ENCODE measurements at places on chromosomes 7 and 10.
A peak's percentile ranks its signal among the peaks of the same experiment; 100 is the strongest.

DNA sequence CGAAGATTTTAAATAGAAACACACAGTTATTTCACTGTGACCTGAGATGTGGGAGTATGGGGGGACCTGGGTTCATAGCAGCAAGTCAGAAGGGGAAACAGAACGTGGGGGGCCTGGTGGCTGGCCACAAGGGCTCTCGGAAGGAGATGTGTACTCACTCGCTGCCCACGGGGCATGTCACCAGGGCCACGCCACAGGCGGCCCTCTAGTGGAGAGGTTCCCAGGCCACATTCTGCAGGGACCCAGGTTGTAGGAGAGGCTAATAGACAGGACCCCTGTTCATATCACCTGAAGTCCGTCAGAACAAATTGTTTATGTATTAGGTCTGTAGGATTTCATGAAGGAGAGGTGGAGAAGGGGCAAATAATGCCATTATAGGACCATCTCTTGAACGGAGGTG is 25.1 kb upstream of the SVOPL start:
- no peak for DNase-seq

- no peak for DNase-seq
Observed at GRCh38 chr7:82124445-82124844, 319.1 kb downstream of the CACNA2D1 start.

DNA sequence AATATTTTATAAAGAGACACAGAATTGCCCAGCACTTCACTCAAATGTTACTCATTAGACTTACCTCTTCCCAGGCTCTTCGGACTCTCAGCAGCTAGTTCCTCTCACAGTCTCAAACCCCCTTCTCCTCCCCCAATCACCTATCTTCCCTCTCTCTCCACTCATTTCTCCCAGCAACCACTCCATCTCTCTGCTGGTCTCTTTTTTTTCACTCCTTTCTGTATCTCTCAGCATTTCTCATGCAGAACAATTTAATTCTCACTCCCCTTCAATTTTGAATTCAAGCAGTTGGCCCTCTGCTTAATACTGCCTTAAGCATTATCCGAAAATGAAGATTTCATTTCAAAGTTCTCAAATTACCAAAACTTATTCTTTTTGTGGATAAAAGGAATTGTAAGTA is 34.4 kb upstream of the CAV2 start:
- no peak for DNase-seq

DNA sequence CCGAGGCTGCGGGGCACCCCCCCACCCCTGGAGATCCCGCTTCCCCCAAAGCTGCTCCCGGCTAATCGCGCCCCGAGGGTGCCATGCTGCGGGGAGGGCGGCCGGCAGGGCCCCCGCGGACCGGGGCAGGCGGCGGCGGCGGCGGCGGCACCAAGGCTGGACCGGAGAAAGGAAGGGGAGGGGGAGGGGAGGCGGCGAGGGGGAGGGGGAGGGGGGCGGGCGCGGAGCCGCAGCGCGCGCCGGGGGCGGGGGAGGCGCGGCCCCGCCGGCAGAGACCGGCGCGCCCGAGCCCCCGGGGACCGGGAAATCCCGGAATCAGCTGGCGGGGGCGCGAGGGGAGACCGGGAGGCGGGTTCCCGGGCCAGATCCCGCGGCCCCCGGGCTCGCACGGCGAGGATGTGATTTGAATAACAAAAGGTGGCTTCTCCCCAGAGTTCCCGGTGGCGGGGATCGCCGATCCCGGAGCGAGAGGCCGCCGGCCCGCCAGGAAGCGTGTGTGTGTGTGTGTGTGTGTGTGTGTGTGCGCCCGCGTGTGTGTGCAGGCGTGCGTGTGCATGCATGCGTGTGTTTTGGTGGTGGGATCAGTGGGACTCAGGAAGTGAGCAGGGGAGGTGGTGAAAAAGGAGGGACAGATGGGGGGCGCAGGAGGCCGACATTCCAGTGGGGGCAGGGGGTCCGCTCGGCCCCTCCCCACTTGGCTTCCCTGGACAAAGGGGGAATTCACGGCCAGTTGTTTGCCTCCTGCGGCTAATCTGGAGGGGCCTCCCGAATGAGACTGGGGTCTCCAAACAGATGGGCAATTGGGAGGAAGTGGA is 99.5 kb downstream of the HIP1 start:
- DNase-seq, result no peak

- DNase-seq, result peak; percentile 25
Observed at GRCh38 chr7:94763268-94763667, 107.3 kb upstream of the SGCE start.

GRCh38 chr7:157908006-157908782 is 571.4 kb downstream of the DNAJB6 start:
- DNase-seq, result no peak

DNA sequence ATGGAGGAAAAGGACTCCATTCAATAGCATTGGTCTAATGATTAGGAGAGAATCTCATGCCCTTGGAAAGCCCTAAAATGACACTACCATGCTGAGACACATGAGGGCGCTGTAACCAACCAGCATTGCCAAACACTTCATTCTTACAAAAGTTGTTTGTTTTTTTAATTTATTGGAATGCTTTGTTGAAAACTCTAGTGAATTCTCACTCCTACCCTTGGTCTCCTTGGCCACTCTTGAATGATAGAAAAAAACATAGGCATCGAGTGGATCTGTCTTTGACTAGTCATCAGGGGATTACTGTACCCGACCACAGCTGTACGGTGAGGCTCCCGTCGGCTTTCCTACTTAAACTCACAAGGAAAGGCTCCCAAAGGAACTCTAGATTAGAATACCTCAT is 29.3 kb upstream of the ADD3 start:
- DNase-seq, result no peak

GRCh38 chr10:58963723-58964124 is 212.7 kb upstream of the PHYHIPL start:
- no peak for DNase-seq

DNA sequence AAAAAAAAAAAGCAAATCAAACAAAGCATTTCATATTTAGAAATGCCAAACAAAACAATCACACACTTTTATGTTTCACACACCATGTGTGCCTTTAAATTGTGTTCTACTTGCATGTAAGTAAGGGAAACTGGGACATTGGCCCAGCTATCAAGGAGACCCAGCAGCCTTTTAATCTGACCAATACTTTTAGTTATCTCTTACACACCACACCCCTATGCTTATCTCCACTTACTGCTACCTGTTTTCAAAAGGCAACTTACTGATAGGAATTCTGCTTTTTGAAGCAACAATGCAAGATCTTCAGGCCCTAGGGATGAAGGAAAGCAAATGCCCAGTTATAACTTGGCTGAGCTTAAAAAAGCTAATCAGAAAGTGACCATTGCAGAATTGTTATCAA is 1244.8 kb upstream of the SORCS1 start:
- no peak for DNase-seq

- no peak for DNase-seq
Observed at GRCh38 chr10:121579656-121580055, 18.6 kb downstream of the FGFR2 start.

GRCh38 chr10:78518224-78518623 is 484.6 kb downstream of the RPS24 start:
- DNase-seq, result no peak

DNA sequence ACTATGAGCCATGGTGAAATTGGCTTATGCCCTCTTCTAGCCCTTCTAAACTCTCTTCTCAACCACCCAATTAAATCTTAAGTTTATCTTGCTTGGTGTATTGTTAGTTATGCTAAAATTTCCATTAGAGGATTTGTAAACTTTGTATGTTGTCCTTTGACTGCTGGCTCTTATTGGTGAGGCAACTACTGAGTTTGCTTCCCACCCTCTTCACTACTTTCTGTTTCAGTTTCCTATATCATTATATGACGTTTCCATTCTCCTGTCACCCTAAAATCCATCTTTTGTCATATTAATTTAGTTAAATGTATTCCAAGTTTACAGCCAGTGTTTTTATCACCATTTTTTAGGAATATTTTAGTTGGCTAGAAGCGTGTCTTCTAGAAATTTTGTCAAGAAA is 80.9 kb upstream of the VWC2 start:
- no peak for DNase-seq

DNA sequence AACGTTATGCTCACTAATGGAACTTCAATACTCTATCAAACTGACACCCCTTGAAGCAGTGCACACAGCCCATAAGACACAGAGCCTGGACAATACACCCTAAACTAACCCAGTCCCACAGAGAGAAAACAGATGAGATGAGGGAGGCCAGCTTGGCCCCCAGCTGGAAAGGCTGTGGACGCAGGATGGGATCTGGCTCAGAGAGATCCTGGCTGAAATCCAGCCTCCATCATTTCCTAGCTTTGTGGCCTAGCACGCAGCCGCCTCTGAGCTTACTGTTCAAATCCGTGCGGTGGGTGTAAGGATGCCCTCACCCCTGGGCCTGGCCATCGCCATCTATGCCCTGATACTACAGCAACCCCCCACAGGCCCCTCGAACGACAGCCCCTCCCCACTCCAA is 32.7 kb downstream of the SNX8 start:
- peak; percentile 10 for DNase-seq

- no peak for DNase-seq
Observed at GRCh38 chr7:1939434-1940401, 269.6 kb downstream of the ELFN1 start.

GRCh38 chr7:17600340-17600752 is 301.9 kb downstream of the AHR start:
- DNase-seq, result peak; percentile 93

- no peak for DNase-seq
Observed at GRCh38 chr10:131889755-131890154, 11.1 kb upstream of the PPP2R2D start.

- DNase-seq, result no peak
Observed at GRCh38 chr7:30321882-30322192, 37.4 kb downstream of the ZNRF2 start.

DNA sequence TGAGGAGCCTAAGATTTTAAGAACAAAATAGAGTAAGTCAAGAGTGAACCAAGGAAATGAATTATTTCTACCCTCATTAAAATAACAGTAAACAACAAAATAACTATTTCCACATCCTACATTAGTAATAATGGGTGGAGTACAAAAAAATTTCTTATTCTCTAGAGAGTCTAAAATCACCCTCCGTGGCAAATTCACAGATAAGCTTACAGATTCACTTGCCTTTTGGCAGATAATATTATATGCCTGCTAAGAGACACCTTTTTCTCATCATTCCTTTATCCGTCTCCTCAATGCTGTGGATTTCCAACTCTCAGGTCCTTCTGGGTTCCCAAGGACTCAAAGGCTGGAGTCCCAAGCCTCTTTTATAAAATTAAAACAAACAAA is 2.2 kb upstream of the EPC1 start:
- DNase-seq, result no peak

GRCh38 chr7:124713086-124713485 is 52.5 kb downstream of the GPR37 start:
- peak; percentile 83 for DNase-seq

- DNase-seq, result peak; percentile 89
Observed at GRCh38 chr7:151425670-151426440, 14.1 kb downstream of the CRYGN start.

GRCh38 chr7:101906291-101907240 is 89.1 kb downstream of the CUX1 start:
- no peak for DNase-seq

DNA sequence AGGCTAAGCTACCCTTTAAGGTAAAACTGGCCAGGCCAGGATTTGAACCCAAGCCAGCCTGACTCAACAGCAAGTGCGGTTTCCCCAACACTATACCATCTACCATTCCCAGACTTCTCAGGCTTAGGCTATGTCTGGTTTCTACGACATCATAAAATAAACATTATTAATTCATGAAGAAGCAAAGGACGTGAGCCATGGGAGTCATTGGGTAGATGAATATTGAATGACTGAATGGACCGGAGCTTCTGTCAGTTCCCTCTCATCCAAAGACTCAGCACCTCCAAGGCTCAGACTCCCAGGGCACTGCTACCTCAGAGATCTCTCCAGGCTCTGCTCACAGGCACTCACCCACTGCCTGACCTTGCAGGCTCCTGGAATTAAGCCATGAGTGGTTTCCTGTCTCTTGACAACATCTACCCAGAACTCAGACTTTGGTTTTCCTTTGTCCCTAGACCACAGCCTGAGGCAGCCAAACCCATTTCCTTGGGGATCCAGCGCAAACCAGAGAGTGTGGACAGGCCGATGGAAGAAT is 64.6 kb upstream of the STEAP1B start:
- peak; percentile 97 for DNase-seq

- no peak for DNase-seq
Observed at GRCh38 chr10:16919121-16919982, 102.1 kb upstream of the RSU1 start.

DNA sequence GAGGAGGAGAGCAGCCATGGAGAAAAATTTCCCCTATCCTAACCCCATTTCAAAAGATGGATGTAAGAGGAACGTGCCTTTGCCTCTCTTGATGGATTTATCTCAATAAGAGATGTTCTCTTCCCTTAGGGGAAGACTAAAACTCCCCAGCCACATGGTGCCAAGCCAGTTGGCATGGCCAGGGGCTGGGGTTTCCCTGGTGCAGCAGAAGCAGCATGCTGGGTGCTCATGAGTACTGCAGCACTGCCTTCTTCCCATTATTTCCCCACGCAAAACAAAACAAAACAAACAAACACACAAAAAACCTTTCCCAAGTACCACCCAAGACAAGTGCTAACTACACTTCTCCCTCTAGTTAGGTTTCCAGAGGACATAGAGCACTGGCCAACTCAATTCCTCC is 97.2 kb downstream of the DOCK4 start:
- DNase-seq, result no peak

DNA sequence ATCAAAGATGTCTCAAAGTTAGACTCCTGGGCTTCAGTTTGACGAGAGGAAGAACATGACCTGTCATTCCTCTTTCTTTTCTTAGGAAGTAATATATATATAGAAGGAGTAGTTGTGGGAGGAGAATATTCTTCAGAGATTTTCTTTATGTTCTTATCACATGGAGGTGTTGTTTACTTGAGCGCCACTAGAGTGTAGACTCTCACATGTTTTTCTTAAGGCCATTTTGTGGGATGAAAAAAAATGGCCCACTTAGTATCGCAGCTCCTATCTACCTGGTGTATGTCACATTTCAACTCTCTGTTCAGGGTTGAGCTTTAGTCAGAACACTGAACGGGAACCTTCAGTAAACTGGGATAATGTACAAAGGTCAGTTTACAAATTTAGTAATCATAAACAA is 645.2 kb downstream of the PHTF2 start:
- no peak for DNase-seq

GRCh38 chr7:117190746-117191435 is 132.0 kb downstream of the WNT2 start:
- no peak for DNase-seq

DNA sequence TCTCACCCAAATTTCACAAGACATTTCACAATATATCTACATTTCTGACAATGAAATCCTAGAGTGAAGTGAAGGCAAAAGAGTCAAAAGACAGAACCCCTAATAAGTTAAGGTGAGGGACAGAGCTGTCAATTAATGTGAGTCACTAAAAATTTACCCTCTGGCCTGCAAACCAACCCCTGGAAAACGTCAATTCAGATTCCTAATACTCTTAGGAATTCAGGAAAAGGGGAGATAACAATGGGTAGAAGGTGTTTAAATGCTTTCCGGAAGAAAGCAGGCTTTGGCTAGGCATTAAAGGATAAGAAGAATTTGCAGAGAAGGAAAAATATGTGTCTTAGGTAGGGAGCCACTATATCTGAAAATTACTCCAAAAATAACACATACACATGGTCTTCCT is 299.6 kb downstream of the INHBA start:
- no peak for DNase-seq

Measured in stromal cell of bone marrow (primary cell).